ENCODE measurements at places on chromosomes 7 and 10.

- no peak for DNase-seq
Measured at GRCh38 chr7:135162382-135163001, 8.0 kb downstream of the CYREN start.

- no peak for DNase-seq
Measured at GRCh38 chr10:79143879-79144278, 75.1 kb downstream of the ZMIZ1 start.

GRCh38 chr7:132270517-132270916 lies 305.8 kb downstream of the PLXNA4 start:
- no peak for DNase-seq

- DNase-seq, result no peak
Measured at GRCh38 chr10:113357681-113358300, 195.1 kb upstream of the HABP2 start.

- no peak for DNase-seq
Measured at GRCh38 chr10:36391405-36391804, 734.0 kb upstream of the ANKRD30A start.

DNA sequence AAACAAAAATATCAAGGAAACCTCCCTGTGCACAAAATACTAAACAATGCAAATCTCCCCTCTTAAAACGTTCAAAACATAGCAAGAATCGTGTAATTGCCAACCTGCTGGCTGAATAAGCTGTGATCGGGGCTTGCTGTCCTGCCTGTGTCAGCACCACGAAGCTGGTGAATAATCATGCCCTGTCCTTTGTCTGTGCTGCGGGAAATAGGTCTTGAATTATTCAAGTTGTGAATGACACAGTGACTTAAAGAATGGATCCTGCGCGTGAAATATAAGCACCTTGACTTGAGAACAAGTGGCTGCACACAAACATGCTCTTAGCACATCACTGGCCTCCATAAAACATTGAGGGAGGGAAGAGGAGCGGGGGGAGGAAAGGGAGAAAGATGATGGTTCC lies 130.2 kb downstream of the OAT start:
- no peak for DNase-seq

DNA sequence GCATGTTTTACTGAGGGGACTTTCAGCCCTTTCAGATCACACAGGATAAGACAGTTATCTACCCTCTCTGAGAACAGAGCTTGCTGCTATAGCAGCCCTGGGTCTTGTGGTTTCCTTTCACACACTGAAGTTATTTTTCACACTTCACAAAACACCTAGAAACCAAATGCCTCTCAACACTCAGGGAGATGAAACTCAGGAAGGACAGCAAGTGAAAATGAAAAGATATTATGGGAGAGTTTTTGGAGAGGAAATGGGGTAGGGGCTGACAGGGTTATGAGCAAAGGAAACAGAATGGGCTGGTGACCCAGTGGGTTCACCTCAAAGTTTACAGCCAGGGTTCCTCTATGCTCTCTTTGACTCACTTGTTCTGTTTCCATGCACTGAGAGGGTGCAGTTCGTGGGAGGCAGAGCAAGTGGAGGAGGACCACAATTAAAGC lies 17.0 kb upstream of the GIMAP2 start:
- no peak for DNase-seq

GRCh38 chr10:77074104-77074624 lies 563.4 kb downstream of the KCNMA1 start:
- no peak for DNase-seq

DNA sequence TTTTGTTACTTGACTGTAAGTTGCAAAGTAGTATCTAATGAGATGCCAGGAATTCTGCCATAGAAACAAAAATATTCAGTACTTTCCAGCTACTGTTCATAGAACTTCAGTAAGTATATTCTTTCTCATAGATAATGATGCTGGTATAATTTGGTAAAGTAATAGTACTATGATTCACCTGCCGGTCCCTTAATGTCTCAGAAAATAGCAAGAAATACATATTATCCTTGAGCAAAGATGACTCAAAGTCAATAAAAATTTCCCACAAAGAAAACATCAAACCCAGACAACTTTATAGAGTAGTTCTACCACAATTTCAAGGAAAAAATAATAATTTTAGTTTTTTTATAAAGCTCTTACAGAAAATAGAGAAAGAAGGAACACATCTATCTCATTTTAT lies 105.4 kb downstream of the EPDR1 start:
- no peak for DNase-seq

DNA sequence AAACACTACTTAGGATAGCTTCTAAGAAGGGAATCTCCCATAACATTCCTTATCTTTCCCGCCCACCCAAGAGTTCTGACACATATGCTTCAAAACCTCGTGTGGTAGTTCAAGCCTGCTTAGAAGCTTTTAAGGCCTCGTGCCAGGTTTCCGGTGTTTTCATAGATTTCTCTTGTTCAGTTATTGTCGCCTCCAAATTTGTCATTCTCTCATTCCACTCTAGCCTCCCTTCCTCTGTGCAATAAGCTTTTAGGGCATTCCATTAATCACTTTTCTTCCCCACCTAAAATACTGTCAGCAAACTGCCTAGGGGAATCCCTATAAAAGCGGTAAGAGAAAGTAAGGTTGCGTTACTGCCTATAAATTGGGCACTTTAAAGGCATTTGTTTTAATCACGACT lies 718 bp upstream of the BPGM start:
- DNase-seq, result no peak

- no peak for DNase-seq
Measured at GRCh38 chr10:128123846-128124245, 2.4 kb downstream of the MKI67 start.

DNA sequence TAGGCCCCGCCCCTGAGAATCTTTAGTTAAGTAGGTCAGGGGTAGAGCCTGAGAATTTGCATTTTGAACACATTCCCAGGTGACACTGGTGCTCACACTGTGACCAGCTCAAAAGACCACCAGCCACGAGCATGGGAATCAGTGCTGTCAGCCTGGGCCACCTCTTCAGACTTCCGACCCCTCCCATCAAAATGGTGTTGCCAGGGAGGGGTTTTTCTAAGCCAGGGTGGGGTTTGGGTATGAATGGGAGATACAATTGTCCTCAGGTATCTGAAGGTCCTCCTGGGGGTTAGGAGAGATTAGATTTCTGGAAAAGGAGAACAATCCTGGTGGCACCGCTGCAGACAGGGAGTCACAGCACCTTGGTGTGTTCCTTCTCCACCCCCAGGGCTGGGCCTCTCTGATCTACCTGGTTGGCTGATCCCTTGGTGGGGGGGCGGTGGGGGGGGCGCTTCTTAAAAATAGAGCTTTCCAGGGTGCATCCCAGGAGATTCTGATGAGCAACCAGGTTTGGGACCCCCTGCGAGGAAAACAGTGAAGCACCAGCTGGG lies 111.5 kb upstream of the ANLN start:
- DNase-seq, result no peak

- DNase-seq, result no peak
Measured at GRCh38 chr10:72053690-72054089, 34.7 kb downstream of the SPOCK2 start.

DNA sequence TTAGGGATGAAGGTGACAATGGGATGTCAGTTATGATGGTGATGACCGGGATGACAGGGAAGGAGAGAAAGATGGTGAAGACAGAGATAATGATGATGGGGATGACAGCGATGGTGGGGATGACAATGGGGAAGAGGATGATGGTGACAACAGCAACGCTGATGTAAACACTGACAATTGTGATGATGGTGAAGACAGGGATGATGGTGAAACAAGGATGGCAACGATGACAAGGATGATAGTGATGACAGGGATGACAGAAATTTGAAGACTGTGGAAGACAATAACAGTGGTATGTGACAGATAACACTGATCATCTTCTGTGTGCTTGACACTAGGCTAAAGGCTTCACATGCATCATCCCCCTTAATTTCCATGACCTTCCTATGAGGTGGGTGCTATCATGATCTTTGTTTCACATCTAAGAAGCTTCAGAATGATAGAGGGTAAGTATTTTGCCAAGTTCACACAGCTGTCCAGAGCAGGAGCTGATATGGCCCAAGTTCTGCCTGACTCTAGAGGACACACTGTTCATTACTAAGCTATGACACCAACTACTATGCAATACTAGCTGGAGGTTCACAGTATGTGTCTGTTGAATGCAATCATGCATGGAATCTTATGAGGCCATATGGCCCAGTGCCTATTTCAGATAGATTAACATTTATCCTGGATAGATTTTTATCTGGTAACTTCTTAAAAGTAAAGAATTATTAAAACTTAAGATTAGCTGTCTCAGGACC lies 105.6 kb downstream of the RNLS start:
- no peak for DNase-seq

GRCh38 chr10:92712016-92712889 lies 22.5 kb downstream of the HHEX start:
- DNase-seq, result no peak

GRCh38 chr7:121062671-121063279 lies 74.3 kb downstream of the CPED1 start:
- no peak for DNase-seq

GRCh38 chr7:21154614-21155013 lies 273.3 kb upstream of the SP4 start:
- no peak for DNase-seq

DNA sequence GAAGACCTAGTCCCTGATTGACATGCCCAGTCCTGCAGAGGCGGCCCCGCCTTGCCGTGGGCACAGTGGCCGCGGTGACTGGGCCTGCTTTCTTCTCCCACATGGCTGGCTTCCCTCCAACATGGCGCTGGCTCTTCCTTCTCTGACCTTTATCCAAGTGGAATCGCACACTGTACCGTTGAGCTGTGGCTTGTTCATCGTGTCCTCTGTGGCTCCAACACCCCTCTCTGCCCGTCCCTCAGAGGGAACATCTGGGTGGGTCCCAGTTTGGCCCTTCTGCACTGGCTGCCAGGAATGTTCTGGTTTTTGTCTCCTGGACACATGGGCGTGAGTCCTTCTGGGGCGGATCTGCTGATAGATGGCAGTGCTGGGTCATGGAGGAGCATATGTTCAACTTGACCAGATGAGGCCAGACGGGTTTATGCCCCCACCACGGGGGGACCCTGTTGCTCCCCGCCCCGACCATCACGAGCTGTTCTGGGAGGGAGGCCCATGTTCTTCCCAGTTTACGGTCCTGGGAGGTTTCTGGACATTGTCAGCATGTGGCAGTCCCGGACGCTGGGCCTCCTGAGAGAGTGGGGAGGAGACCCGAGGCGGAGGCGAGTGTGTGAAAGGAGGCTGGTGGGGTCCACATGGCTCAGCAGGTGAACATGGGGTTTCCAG lies 63.5 kb downstream of the LHPP start:
- DNase-seq, result no peak

DNA sequence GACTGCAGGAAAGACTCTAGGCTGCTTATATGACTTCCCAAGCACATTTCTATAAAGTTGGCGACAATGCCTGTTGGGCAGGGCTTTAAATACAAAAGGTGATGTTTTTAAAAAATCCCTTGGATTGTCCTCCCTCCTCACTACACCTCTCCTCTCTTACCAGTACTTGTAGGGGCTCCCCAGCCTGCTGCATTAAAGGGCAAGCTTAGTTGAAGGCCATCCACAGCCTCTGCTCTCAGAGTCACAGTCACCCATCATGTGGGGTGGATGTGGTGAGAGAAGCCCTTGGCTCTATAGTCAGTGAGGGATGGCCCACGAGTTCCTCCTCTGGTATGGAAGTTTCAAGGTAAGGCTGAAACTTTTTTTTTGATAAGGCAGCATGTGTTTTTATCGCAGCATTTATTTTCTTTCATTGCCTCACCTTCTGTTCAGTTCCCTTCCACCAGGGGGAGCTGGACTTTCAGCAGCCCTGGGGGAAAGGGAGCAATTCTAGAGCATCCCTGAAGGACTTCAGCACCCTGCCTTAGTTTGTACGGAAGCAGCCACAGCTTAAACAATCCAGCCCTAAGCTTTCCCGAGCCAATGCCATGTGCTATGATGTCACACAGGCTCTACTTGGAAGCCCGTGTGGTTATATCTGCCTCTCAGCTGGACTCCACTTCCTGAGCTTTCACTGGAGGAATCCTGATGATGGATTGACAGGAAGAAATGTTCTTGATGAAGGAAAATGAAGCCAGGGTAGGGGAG lies 131.9 kb downstream of the CALCR start:
- no peak for DNase-seq

GRCh38 chr10:63396133-63396761 lies 69.5 kb downstream of the JMJD1C start:
- no peak for DNase-seq

- DNase-seq, result no peak
Measured at GRCh38 chr7:121279822-121280221, 49.0 kb upstream of the WNT16 start.

GRCh38 chr7:28792858-28793257 lies 165.3 kb downstream of the TRIL start:
- DNase-seq, result no peak

DNA sequence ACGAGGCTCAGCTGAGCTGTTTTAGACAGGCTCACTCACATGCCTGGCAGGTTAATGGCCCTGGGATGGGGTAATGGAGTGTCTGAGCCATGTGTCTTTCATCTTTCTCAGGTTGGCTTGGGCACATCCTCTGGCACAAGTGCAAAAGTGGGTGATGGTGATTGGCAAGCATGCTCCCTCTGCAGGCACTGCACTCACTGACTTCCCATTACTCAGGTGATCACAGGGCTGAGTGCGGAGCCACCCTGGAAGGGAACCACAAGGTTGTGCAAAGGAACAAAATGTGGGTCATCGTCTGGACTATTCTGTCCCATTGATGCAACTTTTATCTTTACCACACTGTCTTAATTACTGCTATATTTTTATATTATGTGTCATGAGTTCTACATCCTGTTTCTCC lies 244.1 kb upstream of the AKR1E2 start:
- DNase-seq, result no peak

GRCh38 chr7:31735991-31736982 lies 49.3 kb downstream of the PPP1R17 start:
- no peak for DNase-seq

DNA sequence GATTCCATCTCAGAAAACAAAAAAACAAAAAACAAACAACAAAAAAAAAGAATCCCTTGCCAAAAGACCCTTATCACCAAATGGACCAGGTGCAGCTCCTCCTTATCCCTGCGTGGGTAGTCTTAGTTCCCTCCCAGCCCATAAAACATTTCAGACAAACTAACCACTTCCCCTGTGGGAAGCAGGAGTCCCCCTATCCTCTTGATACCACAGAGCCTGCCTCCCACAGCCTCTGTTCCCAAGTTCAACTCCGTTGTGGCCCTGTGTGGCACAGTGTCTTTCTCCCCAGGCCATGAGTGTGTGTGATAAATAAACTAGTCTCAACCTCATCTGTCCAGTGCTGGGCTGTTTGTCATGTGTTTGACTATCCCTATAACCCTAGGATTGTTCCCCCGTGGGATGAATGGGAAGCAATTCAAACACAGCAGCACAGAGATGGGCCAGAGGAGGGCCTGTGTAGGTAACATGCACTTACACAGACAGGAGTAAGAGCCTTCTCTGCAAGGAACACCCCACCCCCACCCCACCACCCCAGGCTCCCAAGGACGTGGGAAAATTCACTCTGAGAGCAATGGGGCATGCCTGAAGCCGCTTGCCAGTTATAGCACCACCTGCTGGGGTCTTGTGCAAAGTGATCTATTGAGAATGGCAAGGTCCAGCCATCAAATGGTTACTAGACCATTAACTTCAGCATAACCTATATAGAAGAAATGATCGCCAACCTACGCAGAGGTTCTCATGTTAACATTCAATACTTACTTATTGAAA lies 147.1 kb upstream of the GHITM start:
- DNase-seq, result no peak

All from activated gamma-delta T cell (primary cell).